ENCODE measurements at places on chromosomes 7 and 10. TPM values are rescaled to one million over a fixed set of nuclear protein-coding genes. Genes with fewer than 3 reads are reported as not detected.

Gene SMC3
- total RNA-seq = 44.0 TPM

Gene IGFBP1
- total RNA-seq = 29.5 TPM

Gene LRCH4
- total RNA-seq = 14.0 TPM

Gene KLF14
- 0.05 TPM for total RNA-seq

Gene FAM25C
- 2.0 TPM for total RNA-seq

Gene ACTL6B
- total RNA-seq = not detected

Gene RELN
- 0.03 TPM for total RNA-seq

Gene KIAA1549
- total RNA-seq = 8.1 TPM

Gene HIP1
- total RNA-seq = 21.7 TPM

Gene FAM170B
- total RNA-seq = not detected

Gene KCP
- 0.17 TPM for total RNA-seq

Gene ASZ1
- total RNA-seq = not detected

Gene FAM3C
- total RNA-seq = 34.1 TPM

Gene WEE2
- not detected for total RNA-seq

Gene PCGF5
- total RNA-seq = 35.9 TPM

Gene GDF10
- total RNA-seq = 0.11 TPM
